ENCODE measurements at places on chromosomes 4 and X.

- DNase-seq = no peak
Observed at GRCh38 chrX:40448793-40449192, 132.0 kb upstream of the ATP6AP2 start.

- no peak for DNase-seq
Observed at GRCh38 chr4:11299016-11299415, 129.7 kb downstream of the HS3ST1 start.

GRCh38 chr4:158836002-158836369 is 67.2 kb downstream of the FNIP2 start:
- no peak for DNase-seq

- DNase-seq = no peak
Observed at GRCh38 chr4:16472537-16472936, 246.3 kb upstream of the TAPT1 start.

GRCh38 chr4:185912779-185913178 is 100.8 kb upstream of the SORBS2 start:
- no peak for DNase-seq

GRCh38 chrX:74535408-74536151 is 78.8 kb downstream of the RLIM start:
- peak; percentile 83 for DNase-seq

- no peak for DNase-seq
Observed at GRCh38 chr4:143345356-143345755, 8.7 kb downstream of the GAB1 start.

DNA sequence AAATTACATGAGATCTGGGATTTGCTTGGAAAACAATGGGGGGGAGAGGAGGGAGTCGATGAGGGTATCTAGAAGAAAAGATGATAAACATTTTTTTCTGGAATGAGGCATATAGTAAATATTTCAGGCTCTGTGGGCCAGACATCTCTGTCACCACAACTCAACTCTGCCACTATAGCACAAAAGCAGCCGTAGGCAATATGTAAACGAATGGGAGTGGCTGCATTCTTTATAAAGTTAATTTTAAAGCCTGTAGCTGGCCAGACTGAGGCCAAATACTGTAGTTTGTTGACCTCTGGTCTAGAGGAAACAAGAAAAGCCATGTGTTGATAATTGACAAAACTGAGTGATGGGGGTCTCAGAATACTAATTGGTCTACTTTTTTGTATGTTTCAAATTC is 14.1 kb upstream of the TCEANC start:
- no peak for DNase-seq

GRCh38 chr4:142095886-142096605 is 459.7 kb downstream of the IL15 start:
- no peak for DNase-seq

- no peak for DNase-seq
Observed at GRCh38 chr4:172356016-172356415, 542.8 kb downstream of the GALNTL6 start.

DNA sequence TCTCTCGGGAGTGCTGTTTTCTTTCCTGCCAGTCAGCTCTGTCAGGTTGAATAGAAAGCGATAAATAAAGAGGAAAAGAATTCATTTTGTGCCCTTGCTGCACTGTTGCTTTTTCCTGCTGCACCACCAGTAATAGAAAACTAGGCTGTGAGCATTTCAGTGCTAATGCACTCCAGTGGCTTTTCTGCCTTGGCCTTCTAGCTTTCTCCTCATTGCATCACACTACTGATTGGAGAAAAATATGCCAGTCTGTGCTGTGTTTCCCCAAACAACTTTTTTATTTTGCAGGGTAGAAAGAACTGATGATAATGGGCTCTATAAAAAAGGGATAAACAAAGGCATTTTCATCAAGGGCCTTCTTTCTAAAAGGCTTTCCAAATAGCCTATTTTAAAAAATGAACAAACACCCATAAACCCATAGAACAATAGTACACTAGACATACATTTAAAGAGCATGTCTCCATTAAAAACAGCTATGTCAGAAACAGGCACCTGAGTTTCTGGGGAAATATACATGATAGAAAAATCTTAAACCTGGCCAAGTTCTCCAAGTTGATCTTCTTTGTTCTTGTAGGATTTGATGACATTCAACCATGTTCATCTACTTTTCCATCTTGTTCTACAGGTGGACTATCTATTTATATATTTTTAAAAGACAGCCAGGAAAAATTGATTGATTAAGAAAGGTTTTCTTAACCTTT is 86.3 kb downstream of the GPRIN3 start:
- no peak for DNase-seq

- no peak for DNase-seq
Observed at GRCh38 chr4:6557856-6558255, 17.1 kb upstream of the MAN2B2 start.

DNA sequence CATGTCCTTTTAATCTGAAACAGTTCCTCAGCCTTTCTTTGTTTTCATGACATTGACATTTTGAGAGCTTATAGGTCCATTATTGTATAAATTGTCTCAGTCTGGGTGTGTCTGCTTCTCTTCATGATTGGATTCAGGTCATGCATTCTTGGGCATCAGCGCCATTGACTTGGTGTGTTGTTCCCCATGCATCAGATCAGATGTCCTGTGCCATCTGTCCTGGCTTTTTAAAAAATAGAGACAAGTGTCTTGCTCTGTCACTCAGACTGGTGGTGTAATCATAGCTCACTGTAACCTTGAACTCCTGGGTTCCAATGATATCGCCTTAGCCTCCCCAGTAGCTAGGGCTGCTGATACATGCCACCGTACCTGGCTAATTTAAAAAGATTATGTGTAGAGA is 55.7 kb downstream of the TBC1D14 start:
- no peak for DNase-seq

DNA sequence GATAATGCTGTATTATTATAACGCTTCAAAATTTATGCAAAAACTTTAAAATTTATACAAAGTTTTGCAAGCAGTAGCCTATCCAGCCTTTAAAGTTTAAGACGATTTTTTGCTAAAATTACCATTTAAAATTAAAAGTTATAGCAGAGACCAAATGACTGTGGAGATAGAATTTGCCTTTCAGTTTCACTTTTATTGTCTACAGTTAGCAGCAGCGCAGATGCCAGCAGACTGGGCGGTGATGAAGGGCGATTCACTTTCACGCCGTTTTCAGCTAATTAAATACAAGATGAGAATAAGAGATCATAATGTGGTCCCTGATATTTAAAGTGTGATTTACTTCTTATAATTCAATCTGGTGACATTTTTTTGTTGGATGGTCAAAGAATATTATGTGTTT is 1381.5 kb upstream of the ADGRL3 start:
- DNase-seq = no peak

- no peak for DNase-seq
Observed at GRCh38 chr4:9679704-9680478, 101.5 kb upstream of the DRD5 start.

- no peak for DNase-seq
Observed at GRCh38 chrX:3268829-3269228, 77.6 kb downstream of the MXRA5 start.

DNA sequence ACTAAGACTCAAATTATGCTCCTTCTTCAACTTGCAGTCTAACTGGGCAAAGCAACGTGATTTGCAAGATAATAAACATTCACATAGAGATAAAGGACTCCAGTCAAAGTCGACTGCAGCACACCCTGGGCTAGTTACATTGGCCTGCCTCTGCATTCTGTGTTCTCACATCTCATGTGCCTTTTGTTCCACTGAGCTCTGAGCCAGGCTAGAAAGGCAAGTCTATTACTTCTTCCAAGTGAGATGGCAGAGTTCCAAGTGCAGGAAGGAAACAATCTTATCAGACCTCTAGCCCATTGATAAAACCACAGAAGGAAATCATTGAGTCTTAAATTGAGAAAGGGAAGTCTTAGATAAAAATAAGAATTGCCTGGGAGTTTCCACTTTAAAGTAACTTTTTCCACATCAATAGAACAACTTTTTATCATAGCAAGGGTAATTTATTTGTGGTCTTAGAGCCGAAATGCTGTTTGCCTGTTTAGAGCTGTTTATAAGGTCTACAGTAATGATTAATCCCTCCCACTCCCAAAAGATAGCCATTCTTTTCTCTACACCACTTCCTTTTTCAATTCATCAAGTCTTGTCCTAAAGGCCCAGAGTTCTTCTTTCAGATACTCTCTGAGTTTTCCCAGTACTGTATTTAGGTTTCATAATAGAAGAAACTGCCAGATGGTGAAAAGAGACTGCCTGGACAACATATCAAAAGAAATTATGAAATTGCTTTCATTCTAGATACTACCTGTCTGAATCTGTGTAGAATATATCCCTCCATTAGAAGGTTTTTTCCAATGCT is 200.2 kb downstream of the GUCY2F start:
- no peak for DNase-seq

DNA sequence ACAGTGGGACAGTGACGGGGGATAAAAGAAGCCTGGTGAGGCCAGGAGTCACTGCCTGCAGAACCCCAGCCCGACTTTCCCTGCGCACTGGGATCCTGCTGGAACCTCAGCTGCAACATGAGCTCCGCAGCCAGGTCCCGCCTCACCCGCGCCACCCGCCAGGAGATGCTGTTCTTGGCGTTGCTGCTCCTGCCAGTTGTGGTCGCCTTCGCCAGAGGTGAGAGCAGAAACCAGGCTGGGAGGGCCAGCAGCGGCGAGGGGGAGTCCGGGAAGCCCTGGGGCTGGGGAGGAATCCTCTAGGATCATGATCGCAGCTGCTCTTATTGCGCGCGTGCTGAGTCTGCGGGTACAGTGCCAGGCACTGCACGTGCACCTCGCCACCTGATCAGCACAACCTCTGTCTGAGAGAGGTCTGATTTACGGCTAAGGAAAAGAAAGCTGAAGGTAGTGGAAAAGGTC is at the start of gene PF4V1:
PF4V1 (plus strand) TSS at position 51 of the 459 bp plus-strand sequence; CDS start at position 118, 67 bp downstream.
- peak; percentile 38 for DNase-seq

DNA sequence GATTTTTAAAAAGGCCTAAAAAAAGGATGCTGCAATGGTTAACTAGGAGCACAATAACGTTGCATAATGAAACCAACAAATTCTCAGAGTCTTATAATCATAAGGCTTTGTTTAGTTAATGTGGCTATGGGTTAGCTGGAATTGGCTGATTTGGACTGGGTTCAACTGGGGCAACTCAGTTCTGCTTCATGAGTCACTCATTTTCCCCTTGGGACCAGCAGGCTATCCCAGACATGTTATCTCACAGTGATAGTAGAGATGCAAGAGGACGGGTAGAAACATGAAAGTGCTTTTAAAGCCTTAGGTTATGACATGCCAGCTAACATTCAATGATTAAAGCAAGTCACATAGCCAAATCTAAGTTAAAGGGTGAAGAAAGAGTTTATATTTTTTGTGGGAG is 189.2 kb upstream of the GK2 start:
- no peak for DNase-seq

- no peak for DNase-seq
Observed at GRCh38 chr4:102869569-102870197, 891 bp downstream of the CISD2 start.

DNA sequence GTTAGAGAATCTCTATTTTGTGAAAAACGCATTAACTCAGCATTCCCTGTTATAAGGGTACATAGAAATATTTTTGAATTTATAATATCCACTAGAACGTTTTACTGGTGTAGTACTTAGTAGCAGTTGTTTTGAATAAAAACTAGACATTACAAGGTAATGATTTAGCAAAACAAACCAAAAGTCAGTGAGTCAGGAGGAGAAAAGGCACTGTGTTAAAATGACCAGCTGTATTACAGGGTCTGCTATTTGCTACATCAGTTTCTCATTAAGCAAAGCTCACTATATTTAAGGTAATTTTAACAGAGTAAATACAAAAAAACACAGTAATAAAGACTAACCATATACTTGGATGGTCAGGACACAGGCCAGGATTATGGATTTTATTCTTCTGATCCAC is 152.8 kb downstream of the RASL11B start:
- no peak for DNase-seq

DNA sequence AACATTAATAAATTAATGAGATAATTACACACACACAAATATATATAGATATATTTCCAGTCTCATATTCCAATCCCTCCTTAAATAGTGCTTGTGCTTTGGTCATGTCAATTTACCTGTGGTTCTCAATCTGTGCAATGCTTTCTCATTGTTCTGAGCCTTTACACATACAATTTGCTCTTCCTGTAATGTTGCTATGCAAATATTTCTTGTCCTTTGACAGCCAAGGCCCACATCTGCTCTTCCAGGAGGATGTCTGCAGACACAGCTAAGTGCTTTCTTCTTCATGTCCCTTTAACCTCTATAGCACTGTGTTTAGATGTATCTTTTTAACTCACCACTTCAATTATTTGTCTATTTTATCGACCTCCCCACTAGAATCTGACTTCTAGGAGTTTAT is 67.3 kb upstream of the RAPGEF2 start:
- DNase-seq = no peak

- DNase-seq = no peak
Observed at GRCh38 chr4:95779447-95779846, 60.4 kb upstream of the PDHA2 start.

DNA sequence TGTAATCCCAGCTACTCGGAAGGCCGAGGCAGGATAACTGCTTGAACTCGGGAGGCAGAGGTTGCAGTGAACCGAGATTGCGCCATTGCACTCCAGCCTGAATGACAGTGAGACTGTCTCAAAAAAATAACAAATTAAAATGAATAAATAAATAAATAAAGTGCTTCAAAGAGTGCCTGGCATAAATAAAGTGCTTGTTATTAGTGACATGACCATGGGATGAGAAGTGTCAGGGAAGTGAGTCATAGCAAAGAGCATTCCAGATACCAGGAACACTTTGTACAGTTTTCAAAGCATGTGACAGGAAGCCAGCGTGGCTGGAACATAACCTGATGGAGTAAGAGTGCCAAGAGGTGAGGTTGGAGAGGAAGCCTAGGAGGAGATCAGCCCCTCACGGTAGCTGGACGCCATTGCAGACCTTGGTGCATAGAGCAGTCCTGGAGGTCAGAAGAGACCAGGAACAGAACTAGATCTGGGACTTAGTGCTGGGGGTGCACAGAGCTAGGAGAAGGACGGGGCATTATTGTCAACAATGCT is 6.0 kb upstream of the WDR13 start:
- no peak for DNase-seq

- no peak for DNase-seq
Observed at GRCh38 chr4:22021106-22021505, 72.5 kb upstream of the KCNIP4 start.

DNA sequence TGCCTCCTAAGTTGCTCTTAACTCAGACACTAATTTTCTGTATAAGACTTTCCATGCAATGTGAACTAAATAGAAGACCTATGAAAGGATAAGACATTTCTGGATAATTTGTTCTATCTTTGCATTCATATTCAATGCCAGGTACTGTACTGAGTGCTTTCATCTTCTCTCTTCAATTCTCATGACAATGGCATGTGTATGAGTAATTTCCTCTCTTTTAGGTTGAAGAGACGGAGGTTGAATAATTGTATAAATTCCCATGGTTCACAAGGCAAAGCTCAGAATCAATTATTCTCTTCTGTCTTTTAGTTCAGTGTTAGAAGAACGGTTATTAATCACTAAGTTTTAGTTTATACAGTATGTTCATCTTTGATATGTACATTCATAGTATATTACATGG is 29.3 kb upstream of the CFAP299 start:
- DNase-seq = no peak

Data from left hindlimb (tissue), 1 donor.